ENCODE measurements at places on chromosomes 7 and 10. TPM values are rescaled to one million over a fixed set of nuclear protein-coding genes. Genes with fewer than 3 reads are reported as not detected.

Gene HDAC9
- 24.7 TPM for total RNA-seq

GRCh38 chr10:451856-452255 lies 237.6 kb downstream of the DIP2C start:
- no peak for DNase-seq

- DNase-seq, result no peak
Measured at GRCh38 chr7:105246679-105247078, 142.0 kb downstream of the SRPK2 start.

DNA sequence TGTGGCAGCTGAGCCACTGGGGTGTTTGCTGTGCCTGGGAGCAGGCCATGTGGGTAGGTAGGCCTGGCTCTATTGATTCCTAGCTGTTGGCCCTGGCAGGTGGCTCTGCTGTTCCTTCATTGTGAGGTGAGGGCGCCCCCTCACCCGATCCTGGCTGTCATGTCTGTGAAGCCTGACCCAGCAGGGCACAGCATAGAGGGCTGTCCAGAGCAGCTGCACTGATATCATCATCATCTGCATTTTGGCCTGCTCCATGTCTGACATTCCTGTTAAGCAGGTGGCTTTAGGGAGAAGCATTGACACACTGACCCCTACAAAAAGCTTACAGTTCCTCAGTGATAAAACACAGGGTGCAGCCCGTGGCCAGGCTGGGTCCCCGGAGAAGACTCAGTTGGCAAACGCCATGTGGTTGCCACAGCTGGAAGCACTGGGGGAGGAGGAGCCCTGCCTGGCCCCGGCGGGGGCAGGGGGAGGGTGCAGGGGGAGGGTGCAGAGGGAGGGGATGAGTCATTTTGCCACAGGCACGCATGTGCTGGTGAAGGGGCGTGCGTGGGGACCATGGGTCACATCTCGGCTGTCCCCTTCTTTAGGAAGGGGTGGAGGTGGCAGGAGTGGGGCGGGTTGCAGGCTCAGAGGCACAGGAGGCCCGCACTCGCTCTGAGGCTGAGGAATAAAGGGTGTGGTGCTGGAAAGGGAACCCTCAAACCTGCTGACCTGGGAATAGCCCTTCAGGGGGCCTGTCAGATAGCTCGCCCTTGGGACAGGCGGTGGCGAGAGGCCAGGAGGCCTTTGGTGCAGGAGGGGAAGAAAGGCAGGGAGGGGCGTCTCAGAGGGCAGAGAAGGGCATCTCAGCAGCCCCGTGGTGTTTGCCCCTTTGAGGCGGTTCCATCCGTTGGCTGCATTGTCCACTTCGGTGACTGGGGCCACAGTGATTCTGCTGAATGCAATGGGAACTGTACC lies 31.6 kb downstream of the IKZF1 start:
- DNase-seq, result no peak

DNA sequence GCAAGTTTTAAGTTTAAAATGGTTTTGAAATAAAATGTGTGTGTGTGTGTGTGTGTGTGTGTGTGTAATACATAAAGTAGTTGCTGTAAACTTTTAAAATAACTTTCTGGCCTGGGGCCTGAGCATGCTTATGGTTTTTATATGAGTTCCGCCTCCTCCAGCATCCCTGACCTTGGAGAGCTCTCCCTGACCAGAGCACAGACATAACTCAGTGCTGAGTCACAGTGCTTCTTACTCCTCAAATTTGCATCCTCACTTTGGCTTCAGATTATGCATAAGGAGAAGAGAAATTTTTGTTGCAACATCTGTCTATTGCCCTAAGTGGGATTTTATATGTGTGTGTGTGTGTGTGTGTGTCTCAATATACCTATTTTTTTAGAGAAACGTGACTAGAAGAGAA lies 200.8 kb downstream of the ELMO1 start:
- no peak for DNase-seq

Gene ABCC2
- total RNA-seq, result 0.70 TPM

- no peak for DNase-seq
Measured at GRCh38 chr7:97298561-97298960, 181.1 kb downstream of the SDHAF3 start.

Measured in glomerular endothelial cell (primary cell).